Small intestine (tissue), 16 donors: ENCODE measurements at places on chromosomes 2 and 18. TPM values are rescaled to one million over a fixed set of nuclear protein-coding genes. Genes with fewer than 3 reads are reported as not detected.

GRCh38 chr2:60223859-60224258 lies 329.6 kb downstream of the BCL11A start:
- H3K36me3 ChIP-seq = no peaks in the 10 kb centered on the region
- H3K27ac ChIP-seq = no peak overlapping the region
- DNase-seq = no peak
- no peak overlapping the region for H3K4me3 ChIP-seq
- H3K4me1 ChIP-seq = no peaks in the 10 kb centered on the region

DNA sequence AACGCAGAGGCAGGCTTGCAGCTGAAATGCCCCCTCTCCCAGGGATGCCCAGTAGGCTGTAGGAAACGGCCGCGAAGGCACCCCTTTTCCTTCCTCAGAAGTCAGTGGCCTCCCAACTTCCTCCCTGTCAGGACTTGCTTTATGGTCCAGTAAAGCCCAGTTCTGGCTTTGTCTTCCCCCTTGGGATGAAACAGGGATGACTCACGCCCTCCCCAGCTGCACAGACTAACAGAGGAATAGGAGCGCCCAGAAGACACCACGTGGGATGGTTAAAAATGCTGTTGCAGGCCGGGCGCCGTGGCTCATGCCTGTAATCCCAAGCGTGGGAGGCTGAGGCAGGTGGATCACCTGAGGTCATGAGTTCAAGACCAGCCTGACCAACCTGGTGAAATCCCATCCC lies 6.9 kb downstream of the CREG2 start:
- peaks cover 21% of the 10 kb centered on the region for H3K27me3 ChIP-seq
- DNase-seq = no peak
- no peaks in the 10 kb centered on the region for H3K4me1 ChIP-seq
- no peak overlapping the region for H3K27ac ChIP-seq
- no peak overlapping the region for H3K4me3 ChIP-seq

GRCh38 chr2:194103941-194104659 lies 1552.9 kb upstream of the SLC39A10 start:
- no peak overlapping the region for H3K4me3 ChIP-seq
- DNase-seq = no peak
- no peaks in the 10 kb centered on the region for H3K36me3 ChIP-seq
- H3K27ac ChIP-seq = no peak overlapping the region
- H3K4me1 ChIP-seq = no peaks in the 10 kb centered on the region
- no peaks in the 10 kb centered on the region for H3K27me3 ChIP-seq

- no peaks in the 10 kb centered on the region for H3K4me1 ChIP-seq
- H3K4me3 ChIP-seq = no peak overlapping the region
- no peaks in the 10 kb centered on the region for H3K36me3 ChIP-seq
- H3K27me3 ChIP-seq = no peaks in the 10 kb centered on the region
- H3K27ac ChIP-seq = no peak overlapping the region
- no peak for DNase-seq
Measured at GRCh38 chr2:185181901-185182300, 556.7 kb upstream of the FSIP2 start.

DNA sequence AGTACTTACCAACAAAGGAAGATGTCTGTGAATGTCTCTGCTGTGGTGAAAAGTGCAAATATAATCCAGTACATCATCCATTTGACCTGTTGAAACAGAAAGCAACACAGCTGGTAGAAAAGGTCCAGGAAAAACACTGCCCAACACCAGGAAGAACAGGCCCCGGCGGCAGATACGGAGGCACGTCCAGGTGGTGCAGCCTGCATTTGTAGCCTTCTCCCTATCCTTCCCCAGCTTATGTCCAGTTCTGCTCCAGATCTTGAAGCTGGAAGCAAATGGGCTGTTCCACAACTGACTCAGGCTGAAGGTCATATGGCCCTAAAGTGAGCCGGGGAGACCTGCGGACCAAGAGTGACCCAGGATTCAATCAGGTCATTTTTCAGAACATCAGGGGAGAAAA lies 64.7 kb downstream of the MRPL35 start:
- DNase-seq = no peak
- H3K27ac ChIP-seq = no peak overlapping the region
- H3K36me3 ChIP-seq = peaks cover 9% of the 10 kb centered on the region
- H3K4me3 ChIP-seq = no peak overlapping the region
- H3K4me1 ChIP-seq = no peaks in the 10 kb centered on the region

- DNase-seq = no peak
- no peak overlapping the region for H3K27ac ChIP-seq
- H3K4me1 ChIP-seq = no peaks in the 10 kb centered on the region
- H3K27me3 ChIP-seq = peaks cover 64% of the 10 kb centered on the region
- no peaks in the 10 kb centered on the region for H3K36me3 ChIP-seq
Measured at GRCh38 chr2:95343429-95344214, 46.5 kb downstream of the KCNIP3 start.

DNA sequence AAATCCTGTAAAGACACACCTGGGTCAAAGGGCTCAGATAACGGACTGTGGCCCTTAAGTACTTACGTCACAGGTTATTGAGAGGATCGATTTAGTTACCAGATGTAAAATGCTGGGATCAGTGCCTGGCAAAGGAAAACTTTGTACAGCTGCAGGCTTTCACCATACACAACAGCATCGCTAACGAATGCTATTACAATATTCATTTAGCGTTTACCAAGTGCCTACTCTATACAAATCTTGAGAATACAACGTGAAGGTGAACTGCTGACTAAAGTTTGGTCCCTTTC lies 619 bp upstream of the MSH6 start:
- no peaks in the 10 kb centered on the region for H3K27me3 ChIP-seq
- H3K4me1 ChIP-seq = peaks cover 6% of the 10 kb centered on the region
- H3K36me3 ChIP-seq = peaks cover 10% of the 10 kb centered on the region
- DNase-seq = peak; percentile 82
- peak overlapping the region; percentile 61 for H3K4me3 ChIP-seq

GRCh38 chr2:55422876-55423665 lies 3.4 kb upstream of the CCDC88A start:
- H3K36me3 ChIP-seq = no peaks in the 10 kb centered on the region
- H3K27ac ChIP-seq = no peak overlapping the region
- no peak overlapping the region for H3K4me3 ChIP-seq
- DNase-seq = no peak
- H3K27me3 ChIP-seq = peaks cover 12% of the 10 kb centered on the region
- H3K4me1 ChIP-seq = no peaks in the 10 kb centered on the region

GRCh38 chr2:171598713-171599319 lies 76.5 kb downstream of the CYBRD1 start:
- H3K36me3 ChIP-seq = no peaks in the 10 kb centered on the region
- no peak overlapping the region for H3K4me3 ChIP-seq
- H3K27me3 ChIP-seq = no peaks in the 10 kb centered on the region

The SKOR2 gene
- polyA plus RNA-seq = not detected

The SIX3 gene
- not detected for polyA plus RNA-seq

The MC5R gene
- polyA plus RNA-seq = 5.0 TPM

The PAX8 gene
- 0.45 TPM for polyA plus RNA-seq

The XDH gene
- 39.6 TPM for polyA plus RNA-seq

The G6PC2 gene
- polyA plus RNA-seq = 0.12 TPM

The CHRNG gene
- 0.35 TPM for polyA plus RNA-seq

The ADGRF3 gene
- 1.2 TPM for polyA plus RNA-seq
